ENCODE measurements at places on chromosomes 2 and 18.
A peak's percentile ranks its signal among the peaks of the same experiment; 100 is the strongest.

GRCh38 chr2:17229414-17229813 lies 288.8 kb downstream of the RAD51AP2 start:
- DNase-seq = no peak

DNA sequence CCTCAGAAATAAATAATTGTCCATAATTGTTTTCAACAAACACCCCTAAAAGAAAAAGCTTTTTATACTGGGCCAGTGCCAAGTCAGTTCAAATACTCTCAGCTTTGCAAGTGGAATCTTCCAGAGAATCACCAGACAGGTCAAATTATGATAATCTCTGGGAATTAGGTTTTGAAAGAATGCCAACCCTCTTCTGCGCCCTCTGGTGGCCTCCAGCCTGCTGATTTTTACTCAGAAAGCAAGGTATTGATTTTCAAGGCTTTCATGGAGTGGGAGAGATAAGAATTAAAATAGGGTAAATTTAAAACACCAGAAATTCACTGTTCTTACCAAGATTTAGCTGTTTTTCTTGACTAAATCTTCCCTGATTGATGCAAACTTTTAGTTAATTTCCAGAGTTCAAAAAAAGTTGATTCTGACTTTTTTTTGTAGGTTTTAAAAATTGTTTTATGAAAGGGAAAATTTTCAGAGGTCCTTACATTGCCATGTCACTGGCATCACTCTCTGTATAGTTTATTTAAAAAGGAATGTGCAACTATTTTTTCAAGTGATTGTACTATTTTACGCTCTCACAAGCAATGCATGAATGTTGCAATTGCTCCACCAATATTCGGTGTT lies 282.9 kb upstream of the TNP1 start:
- no peak for DNase-seq

GRCh38 chr2:149029307-149029965 lies 9.1 kb upstream of the LYPD6B start:
- no peak for DNase-seq

GRCh38 chr18:14914121-14914520 lies 166.1 kb downstream of the ANKRD30B start:
- no peak for DNase-seq

DNA sequence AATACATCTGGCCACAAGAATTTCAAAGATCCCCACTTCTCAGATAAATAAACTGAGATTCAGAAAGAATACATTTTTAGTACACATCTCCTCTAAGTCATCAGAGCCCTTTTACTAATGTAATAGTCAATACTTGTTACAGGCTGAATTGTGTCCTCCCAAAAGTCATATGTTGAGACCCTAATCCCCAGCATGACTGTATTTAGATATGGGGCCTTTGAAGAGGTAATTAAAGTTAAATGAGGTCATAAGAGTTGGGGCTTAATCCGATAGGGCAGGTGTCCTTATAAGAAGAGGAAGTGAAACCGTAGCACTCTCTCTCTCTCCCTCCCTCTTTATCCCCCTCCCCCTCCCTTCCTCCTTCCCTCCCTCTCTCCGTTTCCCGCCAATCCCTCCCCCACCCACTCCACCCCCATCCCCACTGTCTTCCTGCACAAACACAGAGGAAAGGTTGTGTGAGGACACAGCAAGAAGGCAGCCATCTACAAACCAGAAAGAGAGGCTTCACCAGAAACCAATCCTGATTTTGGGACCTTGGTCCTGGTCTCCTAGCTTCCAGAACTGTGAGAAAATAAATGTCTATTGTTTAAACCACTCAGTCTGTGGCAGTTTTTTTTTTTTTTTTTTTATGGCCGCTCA lies 66.6 kb upstream of the ZNF397 start:
- DNase-seq = no peak

DNA sequence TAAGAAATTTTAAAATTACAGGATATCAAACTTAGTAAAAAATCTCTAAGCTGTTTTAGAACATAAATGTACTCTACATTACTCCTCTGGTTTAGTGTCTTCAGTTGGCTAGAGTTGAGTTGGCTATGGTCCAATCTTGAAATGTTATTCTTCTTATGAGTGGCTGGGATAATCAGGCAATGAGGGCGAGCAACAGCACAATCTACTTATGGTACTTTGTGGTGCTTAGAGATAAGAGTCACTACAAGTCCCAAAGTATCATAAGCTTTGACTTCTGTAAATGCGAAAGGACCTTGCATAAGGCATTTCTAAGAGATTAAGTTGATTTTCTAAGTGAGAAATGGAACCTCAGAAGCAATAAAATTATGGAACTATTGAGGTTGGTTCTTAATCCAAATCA lies 361.7 kb downstream of the GPD2 start:
- DNase-seq = no peak

DNA sequence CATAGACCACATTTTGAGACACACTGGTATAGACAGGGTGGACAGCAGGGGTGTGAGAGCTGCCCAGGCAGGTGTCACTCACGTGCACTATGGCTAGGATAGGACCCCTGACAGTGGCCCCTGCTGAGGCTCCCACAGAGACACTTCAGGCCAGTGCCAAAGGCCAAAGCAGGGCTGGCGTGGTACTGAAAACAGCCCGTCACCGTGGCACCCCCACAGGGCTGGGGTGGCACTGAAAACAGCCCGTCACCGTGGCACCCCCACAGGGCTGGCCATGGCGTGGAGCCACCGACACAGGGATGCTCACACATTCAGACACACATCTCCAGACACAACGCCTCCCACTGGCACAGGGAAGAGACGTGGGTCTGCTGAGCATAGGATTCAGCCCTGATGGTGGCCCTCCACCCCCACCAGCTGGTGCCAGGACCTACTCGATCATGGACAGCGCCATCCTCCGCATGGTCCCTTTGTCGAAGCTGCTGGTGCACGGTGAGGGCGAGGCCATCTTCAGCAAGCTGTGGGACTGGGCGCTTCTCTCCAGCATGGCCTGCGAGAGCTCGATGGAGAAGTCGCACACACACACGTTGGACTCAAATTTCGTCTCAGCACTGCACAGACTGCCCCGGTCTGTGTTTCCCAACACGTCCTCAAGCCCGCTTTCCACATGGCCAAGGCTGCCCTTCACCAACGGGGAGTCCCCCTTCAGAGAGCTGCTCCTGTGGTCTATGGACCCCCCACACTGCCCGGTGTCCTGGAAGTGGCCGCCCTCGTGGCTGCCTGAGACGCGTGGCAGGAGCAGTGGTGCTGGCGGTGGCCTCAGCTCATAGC lies 34.1 kb downstream of the ANKMY1 start:
- no peak for DNase-seq

GRCh38 chr2:85445316-85446295 lies 27.1 kb downstream of the SH2D6 start:
- peak; percentile 77 for DNase-seq

DNA sequence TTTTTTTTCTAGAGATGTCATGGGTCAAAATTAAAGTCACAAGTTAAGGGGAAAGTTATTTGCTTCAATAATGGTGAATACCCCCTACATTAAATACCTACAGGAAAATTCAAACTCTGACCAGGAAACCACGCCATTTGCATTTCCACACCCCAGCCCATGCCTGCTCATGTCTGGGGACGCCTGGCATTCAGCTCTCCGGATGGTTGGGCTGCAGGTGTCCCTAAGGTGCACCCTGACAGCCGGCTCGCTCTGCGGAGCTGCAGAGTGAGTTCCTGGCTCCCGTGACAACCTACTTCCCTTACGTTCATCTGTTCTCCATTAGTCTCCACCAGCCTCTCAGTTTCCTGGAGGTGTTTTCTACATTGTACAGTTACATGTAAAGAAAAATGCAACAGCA lies 122.7 kb upstream of the RIOK3 start:
- DNase-seq = no peak

DNA sequence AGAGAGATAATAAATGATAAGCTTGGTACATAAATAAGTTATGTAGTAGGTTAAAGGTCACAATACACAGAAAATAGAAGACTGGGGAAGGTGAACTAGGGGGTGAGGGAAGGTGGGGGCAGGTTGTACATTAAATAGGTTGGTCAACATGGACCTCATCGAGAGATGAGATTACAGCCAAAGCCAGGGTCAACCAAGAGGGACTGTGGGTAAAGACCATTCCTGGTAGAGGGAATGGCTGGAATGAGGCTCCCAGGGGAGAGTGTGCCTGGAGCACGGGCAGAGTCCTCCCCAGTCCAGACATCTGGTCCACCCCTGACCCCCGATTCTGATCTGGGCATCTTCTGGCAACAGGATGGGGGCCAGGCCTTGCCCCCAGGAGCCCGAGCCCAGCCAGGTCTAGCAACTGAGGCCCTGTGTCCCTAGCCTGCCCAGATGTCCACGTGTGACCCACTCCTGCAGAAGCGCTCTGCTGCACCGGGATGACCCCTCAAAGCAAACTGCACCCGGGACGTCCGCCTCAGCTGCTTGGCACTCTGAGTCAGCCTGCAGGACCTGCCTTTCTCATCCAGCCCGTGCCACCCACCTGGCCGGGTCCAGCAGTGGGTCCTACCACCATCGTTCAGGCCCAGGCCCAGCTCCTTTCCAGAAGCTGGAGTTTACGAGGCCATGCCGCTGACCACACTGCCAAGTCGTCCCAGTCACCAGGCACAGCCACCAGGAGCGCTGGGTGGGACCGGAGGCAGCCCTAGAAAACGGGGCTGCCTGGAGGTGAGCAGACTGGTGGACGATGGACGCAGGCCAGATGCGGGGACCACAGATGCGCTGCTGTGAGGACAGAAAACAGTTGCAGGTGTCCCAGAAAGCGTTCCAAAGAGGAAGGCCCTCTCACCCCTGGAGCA lies 56.2 kb upstream of the ID2 start:
- no peak for DNase-seq

- no peak for DNase-seq
These were observed 185.4 kb upstream of the MMADHC start for GRCh38 chr2:149773006-149773405.

- DNase-seq = no peak
These were observed 231.7 kb downstream of the ZNF516 start for GRCh38 chr18:76263046-76264005.

GRCh38 chr2:112733456-112733855 lies 12.6 kb downstream of the NT5DC4 start:
- no peak for DNase-seq

GRCh38 chr2:56448403-56449001 lies 264.7 kb downstream of the CCDC85A start:
- no peak for DNase-seq

DNA sequence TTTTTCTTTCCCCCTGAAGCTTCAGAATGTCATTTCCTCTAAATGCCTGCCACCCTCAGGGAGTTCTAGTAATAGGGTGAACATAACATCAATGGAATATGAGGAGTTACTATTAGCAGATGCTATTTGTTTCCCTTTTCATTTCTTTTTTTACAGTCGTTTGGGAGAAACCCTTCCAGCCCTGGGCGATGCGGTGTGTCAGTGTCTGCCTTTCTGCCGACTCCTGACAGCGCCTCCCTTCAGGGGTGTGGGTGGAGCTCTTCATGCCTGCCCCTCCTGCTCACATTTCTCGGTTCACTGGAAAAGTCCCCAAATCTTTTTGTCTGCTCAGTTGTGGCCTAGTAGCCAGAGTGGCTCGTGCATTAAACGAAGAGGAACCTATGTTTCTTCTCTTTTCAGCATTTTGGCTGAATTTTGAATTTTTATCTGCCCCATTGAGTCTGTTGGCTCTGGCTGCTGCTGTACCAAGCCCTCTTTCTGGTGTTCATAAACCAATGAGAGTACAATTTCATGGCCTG lies 72.3 kb downstream of the FMNL2 start:
- DNase-seq = peak; percentile 74

GRCh38 chr18:25248755-25249154 lies 103.2 kb downstream of the ZNF521 start:
- no peak for DNase-seq

DNA sequence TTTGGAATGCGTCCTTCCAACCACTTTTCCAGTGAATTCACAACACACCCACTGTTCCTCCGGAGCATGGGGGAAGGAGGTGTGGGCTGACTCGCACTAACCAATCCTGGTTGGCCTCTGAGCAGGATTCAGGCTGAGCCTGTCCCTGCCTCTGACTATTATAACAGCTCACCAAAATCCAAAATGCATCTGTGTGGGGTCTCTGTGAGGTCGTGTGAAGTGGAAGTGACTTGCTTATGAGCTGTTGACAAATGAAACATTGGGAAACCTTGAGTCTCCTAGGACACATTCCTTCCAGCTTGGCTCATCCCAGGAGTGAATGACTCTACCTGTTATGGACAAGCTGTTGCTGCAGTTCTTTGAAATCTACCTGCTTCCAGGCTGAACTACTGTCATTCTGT lies 1.5 kb downstream of the CIDEA start:
- peak; percentile 56 for DNase-seq

DNA sequence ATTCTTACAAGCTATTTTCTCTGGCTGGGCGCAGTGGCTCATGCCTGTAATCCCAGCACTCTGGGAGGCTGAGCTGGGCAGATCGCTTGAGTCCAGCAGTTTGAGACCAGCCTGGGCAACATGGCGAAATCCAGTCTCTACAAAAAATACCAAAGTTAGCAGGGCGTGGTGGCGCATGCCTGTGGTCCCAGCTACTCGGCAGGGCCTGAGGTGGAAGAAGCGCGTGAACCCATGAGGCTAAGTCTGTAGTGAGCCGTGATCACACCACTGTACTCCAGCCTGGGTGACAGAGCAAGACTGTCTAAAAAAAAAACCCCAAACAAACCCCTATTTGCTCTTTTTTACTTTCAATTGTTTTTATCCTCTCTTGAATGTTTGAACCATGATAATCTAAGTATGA lies 37.0 kb downstream of the PPP4R1 start:
- no peak for DNase-seq

DNA sequence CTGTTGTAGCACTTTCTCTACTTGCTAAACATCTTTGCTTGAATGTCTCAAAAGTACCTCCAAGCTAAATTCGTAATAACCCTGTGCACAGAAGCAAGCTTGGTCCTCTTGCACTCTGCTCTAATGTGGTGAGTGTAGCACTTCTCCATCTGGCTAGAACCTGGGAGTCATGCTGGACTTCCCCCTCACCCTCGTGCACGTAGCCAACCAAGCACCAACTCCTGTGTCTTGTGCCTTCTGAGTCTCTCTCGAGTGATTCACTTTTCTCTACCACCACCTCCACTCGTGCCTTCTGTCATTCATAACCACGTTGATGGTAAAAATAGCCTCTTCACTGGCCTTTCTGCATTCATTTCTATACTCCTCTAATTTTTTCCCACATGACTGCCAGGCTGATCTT lies 91.9 kb upstream of the KCNE4 start:
- DNase-seq = no peak

- DNase-seq = no peak
These were observed 29.4 kb downstream of the KCNIP3 start for GRCh38 chr2:95326433-95327140.

DNA sequence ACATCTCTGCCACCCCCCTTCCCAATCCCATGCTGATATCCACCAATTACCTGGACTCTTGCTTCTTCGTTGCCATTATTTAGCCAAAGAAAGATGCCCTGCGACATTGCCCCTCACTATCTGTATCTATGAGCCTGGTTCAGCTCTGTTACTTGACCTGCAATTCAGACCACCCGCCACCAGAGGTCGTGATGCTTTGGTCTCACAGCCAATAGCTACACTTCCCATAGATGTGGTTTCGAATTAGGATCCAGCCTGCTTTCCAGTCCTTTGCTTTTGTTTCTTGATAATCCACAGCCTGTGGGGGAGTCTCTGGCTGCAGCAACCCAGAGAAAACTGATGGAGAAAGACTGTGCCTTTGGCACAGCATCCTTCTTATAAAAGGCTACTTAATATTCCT lies 239.4 kb downstream of the KLHL29 start:
- no peak for DNase-seq

- no peak for DNase-seq
These were observed 60.2 kb downstream of the MYT1L start for GRCh38 chr2:2270808-2271415.
